Right renal pelvis (tissue), 4 donors: ENCODE measurements at places on chromosomes 1 and 21. TPM values are rescaled to one million over a fixed set of nuclear protein-coding genes. Genes with fewer than 3 reads are reported as not detected.

DNA sequence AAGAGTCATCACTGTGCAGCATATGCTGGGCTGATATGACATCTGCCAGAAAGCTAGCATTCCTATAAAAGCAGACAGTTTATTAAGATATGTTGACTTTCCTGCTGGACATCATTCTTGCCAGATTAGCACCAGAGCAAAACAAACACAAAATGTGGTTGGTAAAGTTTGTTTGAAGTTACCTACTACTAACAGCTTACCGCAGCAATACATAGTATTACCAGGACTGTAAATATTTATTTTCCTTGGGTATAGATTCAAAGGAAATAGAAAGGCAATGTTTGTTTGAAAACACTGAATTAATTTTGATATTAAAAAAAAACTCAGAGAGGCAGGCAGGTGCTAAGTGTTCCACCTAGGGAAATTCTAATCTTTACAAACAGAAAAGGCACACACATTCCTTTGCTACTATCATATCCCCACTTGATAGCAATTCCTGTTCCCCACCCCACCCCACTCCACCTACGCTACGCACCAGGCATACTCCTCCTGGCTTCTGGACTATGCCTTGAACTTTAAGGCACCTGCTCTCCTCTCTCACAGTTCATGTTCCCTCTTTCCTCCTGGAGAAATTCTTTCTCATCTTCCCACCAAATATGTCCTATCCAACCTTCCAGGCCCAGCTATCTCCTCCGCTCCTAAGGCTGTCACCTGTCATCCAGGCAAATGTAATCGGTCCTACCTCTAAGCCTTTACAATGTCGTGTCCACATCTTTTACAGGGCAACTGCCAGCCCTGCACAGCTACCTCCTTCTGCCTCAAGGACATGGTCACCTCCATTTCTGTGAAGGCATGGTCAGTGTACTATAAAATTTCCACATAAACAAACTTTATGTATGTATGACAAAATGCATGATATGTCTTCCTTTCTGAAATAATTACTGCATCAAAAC, 34.7 kb downstream of the PTPN14 start:
- no peak for DNase-seq

DNA sequence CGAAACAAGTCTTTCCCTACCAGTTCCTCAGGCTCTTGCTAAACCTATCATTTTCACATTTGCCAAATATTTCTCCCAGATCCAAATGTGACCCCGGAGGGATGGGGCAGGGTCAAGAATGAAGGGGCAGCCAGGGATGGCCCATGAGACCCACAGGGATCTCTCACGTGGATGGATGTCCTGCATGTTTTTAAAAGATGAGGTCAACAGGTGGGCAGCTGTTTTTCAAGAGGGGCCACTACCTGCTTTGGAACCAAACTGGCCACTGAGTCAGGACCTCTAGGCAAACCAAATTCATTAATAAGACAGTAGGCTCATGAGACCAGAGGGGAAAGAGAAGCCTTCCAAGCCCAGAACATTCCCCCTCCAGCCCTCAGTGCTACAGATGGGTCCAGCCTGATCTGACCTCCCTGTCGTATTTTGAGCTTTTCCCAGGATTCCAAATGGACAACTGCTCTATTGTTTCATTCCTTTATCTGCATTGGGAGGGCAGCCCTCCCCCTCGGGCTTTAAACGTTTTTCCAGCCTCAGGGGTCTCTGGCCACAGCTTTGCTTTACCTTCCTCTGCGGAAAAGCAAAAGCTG, 252.5 kb upstream of the IRF2BP2 start:
- DNase-seq, result no peak

- no peak for DNase-seq
These were observed 216.9 kb upstream of the SAMSN1 start for GRCh38 chr21:14762734-14763694.

DNA sequence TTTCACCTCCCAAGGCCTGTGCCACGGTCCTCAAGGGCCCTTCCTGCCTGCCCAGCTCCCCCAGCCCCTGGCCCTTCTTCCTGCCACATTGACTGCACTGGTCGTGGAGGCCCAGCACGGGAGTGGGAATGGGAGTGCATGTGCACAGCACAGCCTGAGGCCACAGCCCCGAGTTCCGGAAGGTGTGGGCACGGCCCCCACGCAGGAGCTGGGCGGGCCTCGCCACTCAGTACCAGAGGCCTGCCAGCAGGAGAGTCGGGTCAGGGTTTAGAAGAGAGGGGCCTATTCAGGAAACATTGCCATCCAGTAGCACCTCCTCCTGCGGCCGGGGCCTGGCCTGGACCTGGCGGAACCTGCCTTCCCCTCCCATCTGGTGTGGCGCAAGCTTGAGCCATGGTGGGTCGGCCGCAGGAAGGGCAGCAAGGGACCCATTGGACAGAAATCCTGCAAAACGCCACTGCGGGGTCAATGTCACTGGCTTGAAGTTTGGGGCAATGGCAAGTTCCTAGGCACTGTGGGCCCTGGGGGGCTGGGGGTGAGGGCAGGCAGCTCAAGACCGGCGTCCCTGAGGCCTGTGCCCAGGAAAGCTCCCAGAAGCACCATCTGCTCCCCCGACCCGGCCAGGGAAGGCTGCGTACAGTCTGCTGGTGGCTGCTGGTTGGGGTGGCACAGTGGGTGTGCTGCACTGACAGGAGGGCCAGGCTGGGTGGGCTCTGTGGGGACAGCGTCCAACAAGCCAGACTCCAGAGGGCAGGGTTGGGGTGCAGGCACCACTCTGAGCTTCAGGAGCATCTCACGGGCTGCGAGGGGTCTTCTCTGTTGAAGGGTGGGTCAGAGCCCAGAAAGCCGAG, 1.8 kb upstream of the TMEM52 start:
- no peak for DNase-seq

GRCh38 chr1:29689372-29690030, 453.2 kb downstream of the PTPRU start:
- no peak for DNase-seq

- no peak for DNase-seq
These were observed 650.1 kb downstream of the NPHP4 start for GRCh38 chr1:5342172-5342571.

DNA sequence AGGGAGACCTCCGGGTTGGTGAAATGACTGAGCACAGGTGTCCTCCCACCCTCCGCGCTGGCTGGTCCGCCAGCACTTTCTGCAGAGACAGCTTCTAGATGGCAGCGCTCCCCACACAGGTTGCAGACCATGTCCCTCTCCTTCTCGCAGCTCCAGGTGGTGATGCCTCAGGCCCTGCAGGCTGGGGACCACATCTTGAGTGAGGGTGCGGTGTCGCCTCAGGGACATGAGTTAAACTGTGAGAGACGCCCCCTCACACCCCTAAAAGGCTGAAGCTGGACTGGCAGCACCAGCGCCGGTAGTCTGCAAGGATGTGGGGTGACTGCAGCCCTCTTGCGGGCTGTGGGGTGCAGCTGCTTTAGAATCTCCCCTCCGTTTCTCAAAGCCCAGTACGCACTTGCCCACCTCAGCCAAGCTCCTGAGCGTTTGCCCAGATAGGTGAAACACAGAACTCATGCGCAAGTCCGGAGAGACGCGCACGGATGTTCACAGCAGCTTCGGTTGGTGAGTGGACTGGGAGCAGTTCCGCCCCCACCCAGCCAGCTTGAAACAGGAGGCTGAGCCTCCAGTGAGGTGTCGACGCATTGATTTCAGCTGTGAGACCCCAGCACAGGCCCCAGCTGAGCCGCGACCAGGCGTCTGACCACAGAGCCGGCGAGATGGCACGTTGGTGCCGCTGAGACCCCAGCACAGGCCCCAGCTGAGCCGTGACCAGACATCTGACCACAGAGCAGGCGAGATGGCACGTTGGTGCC, 28.6 kb downstream of the COL6A1 start:
- no peak for DNase-seq

DNA sequence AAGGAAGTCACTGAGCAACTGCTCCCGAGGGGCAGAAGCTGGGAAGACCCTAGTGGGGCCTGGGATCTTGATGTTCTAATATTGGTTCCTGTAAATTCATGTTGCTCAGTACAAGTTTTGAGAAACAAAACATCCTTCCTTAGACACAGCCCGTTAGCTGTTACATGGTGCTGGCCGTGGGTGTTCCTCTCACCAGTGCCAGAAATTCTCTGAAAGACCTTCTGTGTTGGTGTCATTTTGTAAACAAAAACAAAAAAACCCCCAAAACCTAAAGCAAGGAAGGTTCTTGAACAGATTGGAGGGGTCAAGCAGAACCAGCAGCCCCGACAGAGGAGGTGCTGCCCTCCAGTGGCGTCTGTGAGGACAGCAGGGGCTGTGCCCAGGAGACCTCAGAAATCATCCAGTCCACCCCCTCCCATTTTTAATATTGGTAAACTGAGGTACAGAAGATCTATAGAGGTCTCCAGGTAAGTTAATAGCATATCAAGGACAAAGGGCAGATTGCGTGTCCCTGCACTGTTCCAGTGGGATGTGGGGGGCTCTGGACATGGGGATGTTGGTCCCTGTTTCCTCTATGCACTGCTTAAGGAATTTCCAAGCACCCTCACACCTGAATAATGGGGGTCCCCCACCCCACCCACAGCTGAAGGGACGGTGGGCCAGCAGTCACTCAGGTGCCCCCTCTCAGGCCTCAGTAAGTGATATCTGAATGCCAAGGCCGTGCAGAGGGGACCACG, 38.2 kb downstream of the SLC2A7 start:
- DNase-seq, result no peak

DNA sequence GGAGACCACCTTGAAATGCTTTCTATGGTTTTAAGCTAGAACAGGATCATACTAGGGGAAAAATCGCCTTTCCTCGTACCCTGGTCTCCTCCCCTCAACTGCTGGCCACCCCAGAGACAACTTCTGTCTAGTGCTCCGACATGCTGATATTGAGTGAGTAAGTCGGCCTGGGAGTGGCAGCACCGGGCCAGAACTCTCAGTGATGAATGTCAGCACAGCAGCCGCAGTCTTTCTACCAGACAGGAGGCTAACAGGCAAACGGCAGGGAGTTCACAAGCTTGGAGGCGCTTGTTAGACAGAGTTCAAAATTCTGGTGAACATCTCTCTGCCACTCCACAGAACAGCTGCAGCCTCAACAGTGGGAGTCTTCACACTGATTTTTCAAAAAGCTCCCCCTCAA, 716.9 kb downstream of the ADGRL2 start:
- DNase-seq, result no peak

GRCh38 chr1:116556289-116557006, 14.4 kb downstream of the CD58 start:
- DNase-seq, result no peak

DNA sequence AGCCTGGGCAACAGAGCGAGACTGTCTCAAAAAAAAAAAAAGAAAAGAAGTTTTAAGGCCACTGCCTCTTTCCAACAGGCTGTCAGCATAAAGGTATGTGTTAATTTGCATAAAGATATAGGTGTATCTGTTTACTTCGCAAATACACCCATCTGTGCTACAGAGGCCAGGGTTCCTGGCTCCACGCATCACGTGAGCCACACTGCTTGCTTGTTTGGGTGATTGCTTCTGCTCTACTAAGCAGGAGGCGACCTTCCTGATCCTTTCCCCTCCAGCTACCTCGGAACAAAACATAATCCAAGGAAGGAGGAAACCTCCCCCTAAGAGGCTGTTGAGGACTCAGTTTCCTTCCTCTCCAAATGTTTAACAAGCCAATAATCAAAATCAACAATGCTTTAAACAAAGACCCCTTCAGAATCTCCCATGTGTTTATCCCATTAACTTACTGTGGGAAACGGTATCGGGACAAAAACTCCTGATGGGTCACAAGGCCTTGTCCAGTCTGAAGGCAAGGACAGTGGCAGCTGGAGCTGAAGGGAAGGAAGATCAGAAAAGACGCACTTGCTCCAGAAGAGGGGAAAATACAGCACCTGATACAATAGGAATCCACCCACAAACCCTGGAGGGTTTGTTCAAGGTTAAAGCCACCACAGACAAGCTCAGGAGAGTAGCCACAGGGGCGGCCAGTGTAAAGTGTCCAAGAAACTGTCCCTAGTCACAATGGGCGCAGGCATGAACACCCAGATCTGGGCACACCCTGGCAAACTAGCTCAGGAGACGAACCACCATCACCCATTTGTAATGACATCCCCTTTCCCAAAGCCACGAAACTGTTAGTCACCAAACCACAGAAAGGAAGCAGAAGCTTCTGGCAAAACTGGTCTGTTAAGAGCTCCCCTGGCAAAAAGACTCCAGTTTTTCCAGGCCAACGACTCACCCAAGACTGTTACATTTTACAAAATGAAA, 17.2 kb downstream of the CTNNBIP1 start:
- DNase-seq, result no peak

DNA sequence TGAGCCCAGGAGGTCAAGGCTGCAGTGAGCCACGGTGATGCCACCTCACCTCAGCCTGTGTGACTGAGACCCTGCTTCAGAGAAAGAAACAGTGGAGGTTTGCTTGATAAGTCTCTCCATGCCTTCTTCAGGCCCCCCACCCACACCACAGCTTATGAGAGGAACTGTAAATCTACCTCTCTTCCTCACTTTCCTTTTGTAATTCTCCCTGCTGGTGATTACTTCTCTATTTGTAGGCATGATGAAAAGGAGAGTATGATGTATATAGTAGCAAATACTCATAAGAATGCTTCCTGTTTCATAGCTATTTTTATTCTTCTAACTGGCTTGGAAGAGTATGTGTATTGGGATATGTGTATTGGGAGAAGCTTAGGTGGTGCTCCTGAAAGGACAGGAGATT, 186.3 kb downstream of the VPS13D start:
- DNase-seq, result no peak

The GLMP gene
- polyA plus RNA-seq, result 70.0 TPM
